Ascending aorta (tissue), 2 donors: ENCODE measurements at places on chromosomes 12 and 14. TPM values are rescaled to one million over a fixed set of nuclear protein-coding genes. Genes with fewer than 3 reads are reported as not detected.
A peak's percentile ranks its signal among the peaks of the same experiment; 100 is the strongest.

The MYL2 gene
- total RNA-seq, result not detected

The KRT74 gene
- not detected for total RNA-seq

The KLRC4 gene
- total RNA-seq, result not detected

The NOVA1 gene
- total RNA-seq, result 11.1 TPM

The WNT1 gene
- not detected for total RNA-seq

The GUCY2C gene
- not detected for total RNA-seq

The SAV1 gene
- total RNA-seq, result 61.7 TPM

The BIN2 gene
- 4.2 TPM for total RNA-seq

- DNase-seq, result no peak
Measured at GRCh38 chr12:120222288-120222832, 21.4 kb upstream of the RPLP0 start.

GRCh38 chr12:6065131-6065862 is 59.2 kb downstream of the VWF start:
- DNase-seq, result no peak

- DNase-seq, result no peak
Measured at GRCh38 chr12:75883241-75883640, 148.3 kb downstream of the PHLDA1 start.

- no peak for DNase-seq
Measured at GRCh38 chr12:98449584-98449983, 65.8 kb upstream of the TMPO start.

GRCh38 chr12:94263011-94263811 is 114.8 kb downstream of the PLXNC1 start:
- no peak for DNase-seq

DNA sequence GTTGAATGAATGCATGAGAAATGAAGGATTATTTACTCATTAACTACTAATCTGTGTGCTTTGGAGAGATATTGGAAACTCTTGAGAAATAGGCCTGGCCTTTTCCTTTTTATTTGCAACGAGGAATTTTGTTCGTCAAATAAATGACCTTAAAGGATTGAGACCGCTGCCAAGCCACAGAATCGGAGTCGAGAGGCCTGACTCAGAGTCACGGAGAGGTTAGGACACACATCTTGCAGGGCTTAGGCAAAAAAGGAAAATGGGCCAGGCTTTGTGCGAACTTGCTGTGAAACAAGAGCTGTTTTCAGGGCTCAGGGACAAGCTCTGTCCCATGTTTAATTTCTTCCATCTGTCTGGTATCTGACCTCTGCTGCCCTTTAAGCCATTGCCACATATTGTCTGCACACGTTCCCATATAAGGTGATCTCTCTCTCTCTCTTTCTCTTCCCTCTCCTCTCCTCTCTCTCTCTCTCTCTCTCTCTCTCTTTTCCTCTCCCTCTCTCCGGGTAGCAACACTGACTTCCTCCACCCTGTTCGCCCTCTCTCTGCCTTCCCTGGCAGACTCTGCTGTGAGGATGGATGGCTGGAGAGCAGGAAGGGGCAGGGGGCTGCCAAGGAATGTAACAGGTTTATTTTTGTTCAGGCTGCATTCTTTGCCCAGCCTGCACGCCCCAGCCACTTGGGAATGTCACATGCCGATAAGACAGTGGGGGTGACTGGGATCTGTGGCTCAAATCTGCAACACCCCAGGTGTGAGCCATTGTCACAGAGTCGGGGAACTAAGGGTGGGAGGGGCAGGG is 14.9 kb upstream of the IFT81 start:
- peak; percentile 77 for DNase-seq

GRCh38 chr12:64814432-64814831 is 10.0 kb upstream of the TBC1D30 start:
- no peak for DNase-seq

DNA sequence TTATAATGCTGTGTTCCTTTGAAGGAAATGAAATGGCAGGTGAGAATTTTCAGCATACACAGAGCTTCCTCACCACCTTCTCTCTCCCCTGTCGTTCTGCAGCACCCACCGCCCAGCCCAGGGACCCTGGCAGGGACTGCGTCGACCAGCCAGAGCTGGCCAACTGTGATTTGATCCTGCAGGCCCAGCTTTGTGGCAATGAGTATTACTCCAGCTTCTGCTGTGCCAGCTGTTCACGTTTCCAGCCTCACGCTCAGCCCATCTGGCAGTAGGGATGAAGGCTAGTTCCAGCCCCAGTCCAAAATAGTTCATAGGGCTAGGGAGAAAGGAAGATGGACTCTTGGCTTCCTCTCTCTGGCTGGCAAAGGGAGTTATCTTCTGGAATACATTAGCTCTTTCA is 35.1 kb downstream of the PAPLN start:
- DNase-seq, result no peak

DNA sequence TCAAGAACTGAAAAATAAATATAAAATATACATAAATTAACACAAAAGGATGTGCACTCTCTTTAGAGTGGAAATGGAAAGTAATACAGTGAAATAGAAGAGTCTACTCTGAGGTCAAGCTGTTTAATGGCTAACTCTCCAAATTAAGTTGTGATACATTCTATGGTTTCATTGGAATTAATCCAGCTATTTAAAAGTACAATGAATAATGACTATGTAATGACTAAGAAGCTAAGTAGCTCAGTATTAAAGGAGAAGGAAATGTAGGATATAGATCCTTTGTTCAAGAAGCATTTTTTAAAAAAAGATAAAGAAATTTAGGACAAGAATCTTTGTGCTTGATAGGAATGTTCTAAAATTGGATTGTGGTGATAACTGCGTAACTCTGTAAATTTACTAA is 85.3 kb downstream of the LRP6 start:
- DNase-seq, result no peak

GRCh38 chr14:68854421-68854820 is 61.6 kb upstream of the ZFP36L1 start:
- no peak for DNase-seq

DNA sequence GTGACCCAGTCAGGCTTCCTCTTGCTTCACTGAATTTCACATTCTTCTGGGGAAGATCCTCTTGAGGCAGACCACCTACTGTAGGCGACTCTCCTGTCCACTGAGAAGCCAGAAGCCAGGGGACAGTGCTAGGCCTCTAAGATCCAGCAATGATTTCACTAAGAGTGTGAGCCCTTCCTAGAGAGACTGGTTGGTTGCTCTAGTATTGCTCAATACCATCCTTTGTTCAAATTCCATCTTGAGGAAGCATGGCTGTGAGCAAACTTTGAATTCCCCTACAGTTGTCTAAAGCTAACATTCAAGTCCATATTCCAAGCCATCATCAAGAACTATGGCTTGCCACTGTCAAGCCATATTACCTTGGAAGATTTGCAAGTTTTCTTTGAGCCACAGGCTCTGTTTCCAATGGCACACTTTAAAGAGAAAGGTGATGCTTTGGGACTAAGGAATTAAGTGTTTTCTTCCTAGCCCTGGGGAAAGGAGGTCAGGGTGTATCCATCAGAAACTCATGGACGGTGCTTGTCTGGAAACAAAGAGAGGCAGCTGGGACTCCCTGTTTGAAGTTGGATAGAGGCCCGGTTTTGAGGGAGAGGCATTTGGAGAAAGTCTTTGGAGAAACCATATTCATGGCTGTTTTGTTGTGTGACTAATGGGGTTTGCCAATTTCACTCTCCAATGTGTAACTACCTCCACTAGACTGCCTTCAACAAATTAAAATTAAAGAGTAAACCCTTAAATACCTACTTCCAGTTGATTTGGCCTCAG is 1217.9 kb downstream of the VRK1 start:
- DNase-seq, result no peak

DNA sequence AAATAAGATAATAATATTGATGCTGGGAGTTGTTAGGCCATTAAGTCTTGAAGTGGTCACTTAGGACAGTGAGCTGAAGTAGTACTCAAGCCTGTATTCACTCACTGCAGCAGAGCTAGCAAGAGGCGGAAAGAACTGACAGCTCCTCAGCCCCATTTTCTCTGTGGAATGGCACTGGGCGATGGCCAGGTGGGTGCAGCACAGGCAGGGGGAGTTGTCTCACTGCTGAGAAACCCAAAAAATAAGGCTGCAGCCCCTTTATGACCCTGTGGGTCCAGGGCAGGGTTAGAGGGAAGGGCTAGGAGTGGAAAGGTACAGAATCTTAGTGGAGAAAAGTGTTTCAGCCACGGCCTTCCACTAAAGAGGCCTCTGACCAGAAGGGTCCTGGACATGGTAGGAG is 35.5 kb downstream of the PDZRN4 start:
- no peak for DNase-seq

DNA sequence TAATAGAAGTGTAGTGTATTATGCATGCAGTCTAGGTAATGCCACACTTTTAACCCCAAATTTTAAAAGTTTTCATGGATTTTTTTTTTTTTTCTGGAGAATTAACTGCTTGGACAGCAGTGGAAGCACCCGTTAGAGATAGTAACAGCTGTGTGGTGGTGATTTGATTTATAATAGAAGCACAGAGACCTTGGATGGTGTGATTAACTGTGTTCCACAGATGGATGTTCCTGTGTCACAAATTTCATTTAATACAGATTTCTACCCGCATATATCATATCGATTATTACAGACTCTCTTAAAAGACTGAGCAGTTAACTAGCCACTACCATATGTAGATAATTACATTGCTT is 47.0 kb downstream of the IFT81 start:
- no peak for DNase-seq

DNA sequence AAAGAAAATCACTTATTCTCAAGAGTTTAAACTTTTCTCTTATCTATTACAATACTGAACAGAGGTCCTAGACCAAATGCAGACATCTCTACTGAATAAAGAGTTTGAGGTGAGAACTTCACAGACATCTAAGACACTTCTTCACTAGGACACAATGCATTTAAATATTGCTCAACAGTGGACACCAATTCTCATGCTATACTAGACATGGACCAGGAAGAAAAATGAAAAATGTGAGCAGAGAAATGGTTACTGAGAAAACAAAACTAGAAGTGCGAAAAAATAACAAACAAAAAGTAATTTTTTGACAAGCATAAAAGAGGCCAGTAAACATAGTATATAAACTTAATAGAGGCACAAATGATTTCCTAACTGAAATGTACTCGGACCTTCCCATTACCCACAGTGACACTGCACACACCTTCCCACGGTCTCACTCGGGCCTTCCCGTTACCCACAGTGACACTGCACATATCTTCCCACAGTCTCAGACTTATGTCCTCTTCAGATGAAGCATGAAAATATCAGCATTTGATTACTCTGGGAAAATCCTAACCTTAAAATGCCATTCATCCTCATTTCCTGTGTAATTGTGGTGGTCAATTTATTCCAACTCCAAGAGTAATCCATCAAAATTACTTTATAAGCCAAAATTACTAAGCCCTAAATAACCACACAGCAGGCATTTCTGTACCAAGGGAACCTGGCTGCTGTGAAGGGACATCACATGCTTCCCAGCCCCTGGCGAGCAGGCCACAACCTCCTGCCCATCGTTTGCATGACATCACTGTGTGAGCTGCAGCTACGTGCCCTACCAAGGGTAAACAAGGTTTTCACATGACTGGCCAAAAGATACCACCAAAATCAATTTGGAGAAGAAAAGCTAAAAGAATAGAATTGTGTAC is 6.4 kb downstream of the SLC15A4 start:
- DNase-seq, result peak; percentile 67

DNA sequence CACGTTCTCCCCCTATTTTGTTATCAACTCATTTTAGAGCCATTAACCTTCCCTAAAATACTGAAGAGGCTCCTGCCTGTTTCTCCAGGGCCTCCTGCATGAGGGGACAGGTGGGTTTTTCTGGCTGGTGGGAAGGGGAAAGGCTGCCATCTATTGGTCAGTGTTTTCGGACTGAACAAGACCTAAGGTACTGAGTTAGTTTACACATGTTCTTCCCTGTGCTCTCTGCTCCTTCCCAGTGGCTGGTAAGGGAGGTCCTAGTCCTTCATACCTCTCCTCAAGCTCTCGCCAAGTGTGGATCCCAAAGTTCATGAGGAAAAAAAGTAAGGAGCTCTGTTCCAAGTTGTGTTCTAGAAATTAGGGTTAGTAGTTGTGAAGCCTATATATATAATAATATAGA is 357.5 kb downstream of the FSCB start:
- DNase-seq, result no peak

GRCh38 chr14:75542588-75543091 is 20.4 kb downstream of the BATF start:
- DNase-seq, result peak; percentile 85

- no peak for DNase-seq
Measured at GRCh38 chr12:131066886-131067490, 113.3 kb downstream of the ADGRD1 start.

GRCh38 chr12:92051441-92051840 is 94.2 kb downstream of the BTG1 start:
- DNase-seq, result no peak

- no peak for DNase-seq
Measured at GRCh38 chr12:27000961-27001360, 13.2 kb downstream of the TM7SF3 start.

DNA sequence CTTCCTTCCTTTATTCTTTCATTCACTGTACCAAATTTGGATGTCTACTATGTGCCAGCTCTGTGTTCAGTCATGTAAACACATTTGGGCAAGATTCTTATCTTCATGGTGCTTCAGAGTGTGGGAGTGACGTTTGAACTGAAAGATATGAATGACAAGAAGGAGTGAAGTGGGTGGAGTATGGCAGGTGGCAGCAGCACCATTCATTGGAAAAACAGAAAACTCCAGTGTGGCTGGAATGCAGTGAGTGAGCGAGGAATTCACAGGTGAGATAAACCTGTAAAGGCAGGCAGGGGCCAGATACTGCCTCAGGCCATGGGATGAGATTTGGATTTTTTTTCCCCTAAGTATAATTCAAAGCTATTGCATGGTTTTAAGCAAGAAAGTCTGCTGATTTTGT is 140.7 kb upstream of the CCDC198 start:
- DNase-seq, result no peak

DNA sequence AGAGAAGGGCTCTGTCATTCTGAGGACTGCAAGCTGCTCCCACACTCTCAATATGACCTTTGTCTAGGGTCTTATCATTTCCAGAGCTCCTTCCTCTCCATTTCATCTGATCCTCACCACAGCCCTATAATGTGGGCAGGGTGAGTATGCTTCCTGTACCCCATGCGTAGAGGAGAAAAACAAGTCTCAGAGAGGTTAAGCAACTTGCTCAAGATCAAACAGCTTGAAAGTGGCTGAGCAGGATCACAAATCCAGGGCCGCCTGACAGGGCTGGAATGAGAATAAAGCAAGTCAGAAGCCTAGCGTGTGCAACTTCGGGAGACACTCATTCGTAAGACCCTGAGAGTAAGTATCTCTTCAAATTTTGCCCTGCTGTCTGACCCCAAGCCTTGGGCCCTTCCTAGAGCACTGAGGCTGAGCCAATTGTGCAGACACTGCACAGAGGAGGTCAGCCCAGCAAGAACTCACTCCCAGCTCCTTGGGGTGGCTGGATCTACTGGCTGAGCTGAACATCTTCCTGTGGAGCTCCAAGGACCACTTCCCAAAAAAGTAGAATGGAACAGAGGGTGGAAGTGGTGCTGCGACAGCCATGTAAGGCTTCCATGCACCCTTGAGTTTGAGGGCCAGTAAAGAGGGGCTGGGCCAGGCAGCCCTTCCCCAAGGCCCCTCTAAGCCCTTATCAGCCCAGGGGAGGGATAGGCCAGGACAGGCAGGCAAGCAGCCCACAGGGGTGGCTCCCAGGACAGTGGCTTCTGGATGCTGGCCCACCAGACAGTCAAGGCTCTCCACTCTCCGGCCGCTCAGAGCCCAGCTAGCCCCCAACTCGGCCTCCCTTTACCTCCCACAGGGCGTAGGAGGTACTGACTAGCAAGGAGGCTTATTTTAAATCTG is 10.5 kb downstream of the ZFP36L1 start:
- DNase-seq, result peak; percentile 61
